GM04503 (cell line): ENCODE measurements at places on chromosomes 16 and 17.

DNA sequence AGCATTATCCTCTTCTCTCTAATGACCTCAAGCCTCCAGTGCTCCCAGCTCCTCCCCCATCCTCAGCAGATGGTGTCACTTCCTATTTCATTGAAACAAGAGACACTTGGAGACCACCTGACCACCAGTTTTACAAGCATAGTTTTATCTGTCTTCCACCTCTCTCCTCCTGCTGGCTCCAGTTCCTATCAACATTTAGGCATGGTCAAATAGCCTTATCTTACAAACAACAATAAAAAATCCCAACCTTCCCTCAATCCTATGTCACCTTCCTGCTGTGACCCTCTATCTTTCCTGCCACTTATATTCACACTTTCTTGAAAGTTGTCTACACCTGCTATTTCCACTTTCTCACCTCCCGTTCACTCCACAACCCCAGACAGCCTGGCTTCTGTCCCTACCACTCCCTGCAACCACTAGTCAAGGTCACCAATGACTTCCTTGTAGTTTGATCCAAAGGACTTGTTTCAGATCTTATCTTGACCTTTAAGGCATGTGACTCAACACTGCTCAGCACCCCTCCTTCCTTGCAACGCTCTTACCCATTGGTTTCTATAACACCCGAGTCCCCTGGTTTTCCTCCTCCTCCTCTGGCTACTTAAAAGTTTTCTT, 4.3 kb upstream of the NTN1 start:
- no peak for DNase-seq

DNA sequence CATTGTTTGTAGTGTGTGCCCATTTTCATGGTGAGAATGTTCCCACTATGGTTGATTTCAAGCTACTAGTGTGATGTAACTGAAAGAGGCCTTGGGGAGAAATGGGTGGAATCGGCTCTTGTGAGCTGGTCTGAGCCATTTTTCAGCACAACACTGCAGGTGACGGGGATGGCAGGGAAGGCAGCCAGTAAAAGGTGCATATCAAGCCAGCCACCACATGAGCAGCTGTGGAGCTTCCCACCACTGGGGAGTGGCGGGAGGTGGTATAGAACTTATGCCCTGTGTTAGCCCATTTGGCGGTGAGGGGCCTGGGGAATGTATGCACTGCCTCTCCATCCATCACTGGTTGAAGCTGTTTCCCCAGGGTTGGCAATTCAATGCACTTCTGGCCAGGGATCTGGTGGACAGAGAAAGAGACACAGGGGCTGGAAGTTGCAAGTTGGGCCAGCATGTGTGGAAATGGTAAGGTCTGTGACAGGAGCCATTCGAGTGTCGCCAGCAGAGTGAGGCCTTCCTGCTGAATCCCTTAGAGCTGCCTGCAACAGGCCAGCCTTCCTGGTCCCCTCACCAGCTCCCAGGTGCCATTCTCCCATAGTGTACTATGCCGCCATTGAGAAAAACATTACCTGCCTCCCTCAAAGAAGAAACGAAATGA, 31.7 kb upstream of the BRD7 start:
- no peak for DNase-seq

- DNase-seq: no peak
Measured at GRCh38 chr17:7572338-7572587, 7.2 kb upstream of the CD68 start.

DNA sequence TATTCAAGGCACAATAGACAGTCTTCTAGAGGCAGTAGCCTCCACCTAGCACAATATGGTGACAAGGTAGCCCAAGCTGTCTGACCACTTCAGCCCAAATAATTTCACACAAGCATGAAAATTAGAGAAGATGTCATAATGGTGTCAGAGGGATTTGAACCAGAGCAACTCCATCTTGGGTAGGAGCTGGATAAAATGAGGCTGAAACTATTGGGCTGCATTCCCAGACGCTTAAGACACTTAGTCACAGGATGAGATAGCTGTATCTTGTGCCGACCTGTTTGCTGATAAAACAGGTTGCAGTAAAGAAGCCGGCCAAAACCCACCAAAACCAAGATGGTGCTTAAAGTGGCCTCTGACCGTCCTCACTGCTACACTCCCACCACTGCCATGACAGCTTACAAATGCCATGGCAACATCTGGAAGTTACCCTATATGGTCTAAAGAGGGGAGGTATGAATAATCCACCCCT, 192.6 kb downstream of the CPPED1 start:
- no peak for DNase-seq

- no peak for DNase-seq
Measured at GRCh38 chr16:24191876-24192402, 64.2 kb upstream of the CACNG3 start.

GRCh38 chr17:1764284-1764683, 2.4 kb downstream of the SERPINF1 start:
- DNase-seq: peak; percentile 56

- no peak for DNase-seq
Measured at GRCh38 chr17:40524243-40524965, 23.0 kb upstream of the TNS4 start.

DNA sequence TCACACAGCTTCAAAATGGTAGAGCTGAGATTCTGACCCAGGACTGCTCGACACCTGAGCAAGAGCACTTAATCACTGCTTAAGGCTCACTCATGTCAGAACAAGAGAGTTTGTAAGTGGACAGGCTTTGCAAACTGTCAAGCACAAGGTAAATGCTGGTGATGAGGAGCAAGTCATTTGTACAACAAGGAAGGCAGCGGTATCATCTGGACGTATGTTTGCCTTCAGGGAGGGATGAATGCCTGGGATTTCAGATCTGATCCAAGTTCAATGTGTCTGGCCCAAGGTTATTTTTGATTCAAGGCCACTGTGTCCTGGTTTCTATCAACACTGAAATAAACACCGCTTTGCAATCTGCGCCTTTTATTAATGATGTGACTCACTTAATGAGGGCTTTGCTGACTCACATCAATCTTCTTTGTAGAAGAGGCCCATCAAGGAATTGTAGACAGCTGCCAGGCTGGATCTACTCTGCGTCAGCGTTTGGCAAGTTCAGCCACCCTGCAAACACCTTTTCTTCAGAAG, 174.4 kb upstream of the HS3ST3A1 start:
- peak; percentile 18 for DNase-seq

DNA sequence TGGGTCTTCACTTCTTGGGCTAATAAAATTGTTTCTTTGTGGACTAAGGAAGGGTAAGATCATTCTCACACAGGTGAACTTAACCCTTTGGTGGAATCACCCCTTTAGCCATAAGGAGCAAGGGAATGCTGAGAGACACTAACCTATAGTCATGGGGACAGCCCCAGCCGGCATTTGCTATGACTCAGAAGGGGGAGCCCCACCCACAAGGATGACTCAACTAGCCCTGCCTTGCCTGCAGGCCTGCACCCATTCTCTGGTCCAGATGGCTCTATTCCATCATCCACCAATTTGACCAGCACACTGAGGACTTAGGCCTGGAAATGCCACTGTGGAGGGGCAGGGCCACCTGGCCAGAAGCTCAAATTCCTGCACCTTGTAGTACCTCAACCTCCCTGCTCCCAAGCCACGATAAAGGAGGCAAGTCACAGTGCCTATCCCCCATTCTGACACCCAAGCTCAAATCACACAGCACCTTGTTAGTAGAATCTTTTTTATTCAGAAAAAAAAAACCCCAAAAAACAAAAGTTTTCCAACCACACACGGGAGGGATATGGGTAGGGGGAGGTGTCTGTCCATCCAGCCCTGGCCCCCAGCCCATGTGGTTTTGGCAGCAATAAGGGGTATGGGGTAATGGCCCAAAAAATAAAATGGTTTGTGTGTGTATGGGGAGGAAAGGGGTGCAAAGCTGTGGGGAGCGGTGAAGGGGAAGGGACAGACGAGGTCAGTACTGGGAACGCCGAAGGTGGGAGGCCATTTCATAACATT, 3.0 kb downstream of the PFN1 start:
- peak; percentile 68 for DNase-seq

DNA sequence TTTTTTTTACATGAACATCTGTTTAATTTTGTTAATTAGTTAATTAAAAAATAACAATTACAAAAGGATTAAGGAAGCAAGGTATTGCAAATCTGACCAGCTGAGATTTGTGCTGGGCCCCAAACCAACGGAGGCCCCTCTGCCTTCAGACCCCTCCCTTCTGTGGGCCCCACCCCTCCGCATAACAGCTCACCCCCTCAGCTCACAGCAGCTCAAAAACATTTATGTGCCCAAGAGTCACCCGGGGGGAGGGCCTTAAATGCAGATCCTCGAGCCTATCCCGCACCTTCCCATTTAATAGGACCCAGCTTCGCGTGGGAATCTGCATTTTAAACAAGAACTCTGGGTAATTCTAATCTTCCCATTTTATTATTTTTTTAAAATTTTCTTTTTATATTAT, 75.0 kb downstream of the MGAT5B start:
- no peak for DNase-seq

GRCh38 chr17:59151591-59151990, 3.4 kb downstream of the SKA2 start:
- no peak for DNase-seq

- DNase-seq: no peak
Measured at GRCh38 chr17:79617304-79617703, 6.5 kb upstream of the RBFOX3 start.

DNA sequence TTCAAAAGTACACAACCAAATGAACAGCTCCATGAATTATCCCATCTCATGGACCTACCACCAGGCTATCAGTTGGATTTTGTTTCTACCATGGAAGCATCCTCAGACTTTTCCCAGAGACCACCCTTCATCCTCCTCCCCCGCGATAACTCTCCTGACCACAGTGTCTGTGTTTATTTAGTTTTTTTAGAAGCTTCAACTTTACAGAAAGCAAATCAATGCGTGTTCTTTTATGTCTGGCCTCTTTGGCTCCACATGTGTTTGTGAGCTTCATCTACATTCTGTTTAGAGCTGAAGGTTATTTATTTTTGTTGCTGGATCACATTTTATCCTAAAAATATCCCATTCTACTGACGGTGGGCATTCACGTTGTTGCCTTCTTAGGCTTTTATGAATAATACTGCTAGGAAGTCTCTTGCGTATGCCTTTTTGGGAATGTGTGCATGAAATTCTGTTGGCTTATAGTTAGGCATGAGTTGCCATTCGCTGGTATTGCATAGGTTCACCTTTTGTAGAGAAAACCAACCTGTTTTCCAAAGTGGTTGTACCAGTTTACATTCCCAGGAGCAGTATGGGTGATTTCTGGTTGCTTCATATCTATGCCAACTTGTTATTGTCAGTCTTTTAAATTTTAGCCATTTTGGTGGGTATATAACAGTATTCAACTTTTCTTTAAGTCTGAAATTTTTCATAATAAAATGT, 83.0 kb downstream of the CMIP start:
- DNase-seq: no peak

- no peak for DNase-seq
Measured at GRCh38 chr16:86618431-86619238, 40.3 kb downstream of the FOXL1 start.

DNA sequence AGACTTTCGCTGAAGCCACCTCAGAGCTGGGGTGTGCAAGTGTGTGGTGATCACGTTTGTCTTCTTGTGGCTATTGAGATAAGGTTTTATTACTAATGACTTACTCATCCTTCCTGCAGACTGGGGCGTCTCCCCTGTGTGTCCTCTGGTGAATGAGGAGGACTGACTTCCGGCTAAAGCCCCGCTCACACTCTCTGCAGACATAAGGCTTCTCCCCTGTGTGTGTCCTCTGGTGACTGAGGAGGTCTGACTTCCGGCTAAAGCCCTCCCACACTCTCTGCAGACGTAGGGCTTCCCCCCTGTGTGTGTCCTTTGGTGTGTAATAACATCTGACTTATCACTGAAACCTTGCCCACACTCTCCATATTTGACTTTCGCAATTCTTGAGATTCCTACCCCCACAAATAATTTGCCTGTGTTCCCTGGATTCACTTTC, 19.4 kb downstream of the PRDM7 start:
- DNase-seq: no peak

DNA sequence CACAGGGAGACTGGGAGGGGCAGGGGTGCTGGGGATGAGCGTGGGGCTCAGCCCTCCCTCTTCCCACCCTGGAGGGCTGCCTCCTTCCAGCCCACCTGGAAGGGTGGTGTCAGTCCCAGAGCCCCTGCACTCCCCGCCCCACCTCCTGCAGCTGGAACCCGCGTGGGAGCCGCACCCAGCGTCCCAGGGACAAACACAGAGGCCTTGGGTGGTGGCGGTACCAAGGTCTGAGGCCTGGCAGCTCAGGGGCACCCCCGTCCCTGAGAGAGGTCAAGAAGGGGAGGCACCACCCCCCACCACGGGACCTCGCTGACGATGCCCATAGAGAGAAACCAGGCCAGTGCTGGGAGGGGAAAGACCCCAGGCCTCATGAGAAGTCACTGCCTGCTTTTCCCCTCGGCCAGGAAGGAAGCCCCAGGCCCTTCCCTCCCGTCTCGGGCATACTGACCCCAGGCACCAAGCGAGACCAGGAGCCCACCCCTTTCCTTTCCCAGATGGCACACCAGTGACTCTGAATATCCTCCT, 4.1 kb downstream of the HS3ST6 start:
- no peak for DNase-seq
